ENCODE measurements at places on chromosomes 5 and 9.
A peak's percentile ranks its signal among the peaks of the same experiment; 100 is the strongest.

DNA sequence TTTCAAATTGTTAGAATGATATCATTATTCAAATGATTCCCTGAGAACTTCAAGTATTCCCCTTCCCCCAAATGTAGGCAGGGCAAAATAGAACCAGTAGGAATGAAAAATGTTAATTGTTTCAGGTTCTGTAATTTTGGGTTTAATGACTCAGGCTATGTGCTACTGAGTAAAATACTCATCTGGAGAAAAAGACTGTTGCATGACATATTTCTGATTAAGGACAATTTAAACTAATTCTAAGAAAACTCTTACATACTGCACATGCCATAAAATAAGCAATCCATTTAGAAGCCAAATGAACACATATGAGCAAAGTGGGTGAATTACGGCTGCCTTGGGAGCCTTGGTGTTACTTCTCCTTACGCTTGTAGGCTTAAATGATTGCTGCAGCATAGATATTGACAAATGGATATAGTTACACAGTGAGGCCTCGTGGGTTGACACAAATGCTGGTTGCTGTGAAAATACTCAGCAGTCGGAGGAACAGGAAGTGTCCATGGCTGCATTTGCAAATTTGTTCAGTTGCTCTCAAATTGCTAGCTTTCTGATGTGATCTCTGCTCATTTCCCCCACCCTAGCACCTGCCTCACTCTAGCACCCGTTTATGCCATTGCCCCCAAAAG is 174.9 kb upstream of the DMAC1 start:
- DNase-seq = peak; percentile 32

DNA sequence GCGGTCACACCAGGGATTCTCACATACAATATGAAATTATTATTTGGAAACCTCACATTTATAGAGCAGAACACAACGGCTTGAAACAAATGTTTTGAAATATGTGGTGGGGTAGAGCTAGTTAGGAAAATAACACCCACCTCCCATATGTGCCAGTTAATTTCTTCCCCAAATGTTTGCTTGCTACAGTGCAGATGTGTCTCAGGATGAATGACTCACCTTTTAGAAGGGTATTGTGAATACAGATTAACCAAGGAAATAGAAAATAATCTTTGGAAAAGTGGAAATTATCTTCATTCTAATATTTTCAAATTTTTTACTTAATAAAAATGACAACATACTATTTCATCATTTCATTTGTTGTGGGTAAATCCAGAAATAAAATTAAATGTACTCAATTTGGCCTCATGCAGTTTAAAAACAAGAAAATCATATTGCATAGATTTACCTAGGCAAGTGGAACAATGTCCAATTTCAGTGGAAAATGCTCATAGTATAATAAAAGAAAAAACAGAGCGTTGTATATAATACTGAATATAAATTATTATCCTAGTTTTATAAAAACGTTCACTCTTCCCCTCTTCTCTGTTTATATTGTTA is 39.3 kb upstream of the RICTOR start:
- DNase-seq = no peak

GRCh38 chr5:175141421-175141820 is 302.6 kb downstream of the DRD1 start:
- no peak for DNase-seq

- DNase-seq = no peak
Observed at GRCh38 chr9:131403493-131403773, 9.5 kb downstream of the PRRC2B start.

GRCh38 chr5:168646335-168646734 is 67.2 kb upstream of the PANK3 start:
- DNase-seq = no peak

- no peak for DNase-seq
Observed at GRCh38 chr5:83827111-83827557, 106.5 kb upstream of the HAPLN1 start.

DNA sequence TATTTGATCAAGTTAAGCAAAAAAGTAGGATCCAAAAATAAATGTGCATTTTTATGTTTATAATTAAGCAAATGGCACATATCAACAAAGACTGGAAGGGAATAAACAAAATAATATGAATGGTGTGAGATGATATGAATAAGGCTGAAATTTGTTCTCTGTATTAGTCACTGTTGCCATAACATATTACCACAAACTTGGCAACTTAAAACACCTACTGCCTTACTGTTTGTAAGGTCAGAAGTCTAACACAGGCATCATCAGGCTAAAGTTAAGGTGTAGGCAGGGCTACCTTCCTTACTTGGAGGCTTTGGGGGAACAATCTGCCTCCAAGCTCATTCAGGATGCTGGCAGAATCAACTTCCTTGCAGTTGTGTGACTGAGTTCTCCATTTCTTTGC is 19.3 kb downstream of the PGGT1B start:
- no peak for DNase-seq

DNA sequence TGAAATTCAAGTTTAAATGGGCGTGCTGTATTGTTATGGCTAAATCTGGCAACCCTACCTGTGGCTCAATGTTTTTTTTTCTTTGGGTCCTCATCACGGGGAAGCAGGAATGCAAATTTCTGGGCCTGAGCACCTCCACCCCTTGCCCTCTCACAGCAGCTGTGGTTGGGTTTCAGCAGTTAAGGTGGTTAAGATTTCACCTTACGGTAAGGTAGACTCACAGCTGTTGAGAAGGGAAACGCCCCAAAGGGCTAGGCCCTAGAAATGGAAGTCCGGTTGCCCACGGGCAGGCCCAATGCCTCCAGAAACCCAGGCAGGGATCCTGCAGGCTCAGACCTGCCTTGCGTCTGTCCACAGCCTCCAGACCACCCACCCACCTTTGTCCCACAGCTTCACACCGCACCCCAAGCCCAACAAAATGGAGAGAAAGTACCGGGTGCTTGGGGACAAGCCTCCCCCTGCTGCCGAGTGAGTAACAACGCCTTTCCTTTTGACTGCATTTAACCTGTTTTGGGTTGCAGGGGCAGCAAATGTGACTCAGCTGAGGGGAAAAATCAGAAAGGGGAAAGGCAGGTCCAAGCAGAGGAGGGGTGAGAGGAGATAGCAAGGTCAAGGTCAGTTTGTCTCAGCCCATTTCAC is 48.1 kb upstream of the TDRD7 start:
- no peak for DNase-seq

GRCh38 chr9:21802418-21803000 is at the start of gene MTAP:
Gene MTAP, plus strand, starts transcription at chr9:21802636. Its CDS starts 113 bp downstream, at chr9:21802749.
- DNase-seq = peak; percentile 48

DNA sequence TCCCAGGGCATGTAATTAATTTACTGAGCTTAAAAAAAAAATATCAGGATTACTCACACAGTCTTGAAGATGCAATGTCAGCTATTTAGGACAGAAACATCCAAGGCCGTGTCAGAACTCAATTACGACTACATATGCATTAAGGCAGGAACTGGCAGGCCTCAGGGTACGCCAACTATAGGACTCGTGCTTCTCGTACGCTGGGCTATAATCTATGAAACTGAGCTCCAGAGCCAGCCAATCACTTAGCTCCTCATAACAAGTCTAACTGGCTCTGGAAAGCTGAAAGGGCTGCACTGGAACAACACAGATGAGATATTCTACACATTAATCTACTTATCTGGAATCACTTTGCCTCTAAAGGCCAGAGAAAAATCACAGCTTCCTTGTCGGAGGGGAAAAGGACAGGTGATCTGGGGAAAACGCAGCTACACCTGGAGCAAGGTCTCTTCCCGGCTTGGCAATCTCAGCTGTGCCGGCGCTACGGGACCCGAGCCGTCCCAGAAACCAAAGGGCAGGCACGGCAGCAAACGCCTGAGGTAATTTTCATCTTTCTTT is 212.0 kb downstream of the DEPDC1B start:
- no peak for DNase-seq
